Endodermal cell (in vitro differentiated cells): ENCODE measurements at places on chromosomes 11 and 22. TPM values are rescaled to one million over a fixed set of nuclear protein-coding genes. Genes with fewer than 3 reads are reported as not detected.
A peak's percentile ranks its signal among the peaks of the same experiment; 100 is the strongest.

GRCh38 chr11:16975906-16976305, 38.3 kb downstream of the PLEKHA7 start:
- H3K36me3 ChIP-seq = no peaks in the 10 kb centered on the region
- no peaks in the 10 kb centered on the region for H3K27me3 ChIP-seq
- H3K27ac ChIP-seq = no peak overlapping the region
- no peak overlapping the region for H3K4me3 ChIP-seq
- DNase-seq = no peak
- H3K4me1 ChIP-seq = no peaks in the 10 kb centered on the region

- H3K27me3 ChIP-seq = no peaks in the 10 kb centered on the region
- DNase-seq = no peak
- H3K4me1 ChIP-seq = no peaks in the 10 kb centered on the region
- no peaks in the 10 kb centered on the region for H3K36me3 ChIP-seq
- no peak overlapping the region for H3K27ac ChIP-seq
- no peak overlapping the region for H3K4me3 ChIP-seq
These were observed 59.1 kb downstream of the WNT7B start for GRCh38 chr22:45917700-45918458.

DNA sequence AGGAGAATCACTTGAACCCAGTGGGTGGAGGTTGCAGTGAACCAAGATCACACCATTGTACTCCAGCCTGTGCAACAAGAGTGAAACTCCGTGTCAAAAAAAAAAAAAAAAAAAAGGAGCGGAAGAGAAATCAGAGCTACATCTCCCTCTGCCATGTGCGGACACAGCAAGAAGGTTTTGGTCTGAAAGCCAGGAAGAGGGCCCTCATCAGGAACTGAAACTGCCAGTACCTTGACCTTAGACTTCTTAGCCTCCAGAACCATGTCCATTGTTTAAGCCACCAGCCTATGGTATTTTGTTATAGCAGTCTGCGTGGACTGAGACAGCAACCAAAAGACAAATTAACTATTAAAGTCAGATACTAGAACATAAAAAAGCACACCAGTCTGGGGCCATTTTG, 41.6 kb downstream of the KREMEN1 start:
- no peaks in the 10 kb centered on the region for H3K27me3 ChIP-seq
- no peak overlapping the region for H3K4me3 ChIP-seq
- no peaks in the 10 kb centered on the region for H3K36me3 ChIP-seq

- peak; percentile 39 for DNase-seq
- H3K27ac ChIP-seq = no peak overlapping the region
- H3K27me3 ChIP-seq = no peaks in the 10 kb centered on the region
- H3K4me3 ChIP-seq = no peak overlapping the region
These were observed 811.4 kb downstream of the BRD1 start for GRCh38 chr22:49015993-49016908.

DNA sequence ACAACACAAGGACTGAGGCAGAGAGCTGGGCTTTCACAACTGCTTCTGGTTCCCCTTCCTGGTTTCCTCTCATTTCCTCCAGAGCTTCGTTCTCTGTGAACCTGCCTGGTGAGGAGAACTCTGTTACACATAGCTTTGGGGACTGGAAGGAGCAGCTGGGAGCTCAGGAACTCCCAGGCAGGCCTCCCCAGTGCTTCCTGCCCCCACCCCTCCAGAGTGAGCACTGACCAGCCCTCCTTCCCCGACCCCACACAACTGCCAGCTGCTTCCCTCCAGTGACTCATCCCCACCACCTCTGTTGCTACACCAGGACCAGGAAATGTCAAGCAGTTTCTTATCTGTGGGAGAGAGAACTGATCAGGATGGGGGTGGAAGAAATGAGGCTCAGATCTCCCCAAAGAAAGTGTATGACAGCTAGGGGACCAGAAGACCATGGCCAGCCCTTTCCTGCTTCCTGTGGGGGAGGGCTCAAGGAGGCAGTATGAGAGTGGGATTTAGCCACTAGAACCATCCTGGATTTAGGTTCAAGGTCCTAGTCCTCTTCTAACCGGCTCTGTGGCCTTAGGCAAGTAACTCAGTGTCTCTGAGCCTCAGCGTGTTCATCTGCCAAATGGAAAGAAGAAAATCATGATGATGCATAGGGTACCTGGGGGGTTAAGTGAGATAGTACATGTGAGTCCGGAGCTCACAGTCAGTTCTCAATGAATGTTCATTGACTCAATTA, 4.5 kb upstream of the TP53I11 start:
- DNase-seq = no peak
- H3K27me3 ChIP-seq = no peaks in the 10 kb centered on the region
- H3K36me3 ChIP-seq = no peaks in the 10 kb centered on the region
- H3K4me1 ChIP-seq = peaks cover 27% of the 10 kb centered on the region
- no peak overlapping the region for H3K4me3 ChIP-seq
- H3K27ac ChIP-seq = no peak overlapping the region

GRCh38 chr22:32820131-32821119, 18.9 kb downstream of the TIMP3 start:
- no peak overlapping the region for H3K27ac ChIP-seq
- H3K4me3 ChIP-seq = no peak overlapping the region
- no peaks in the 10 kb centered on the region for H3K4me1 ChIP-seq
- no peak for DNase-seq

DNA sequence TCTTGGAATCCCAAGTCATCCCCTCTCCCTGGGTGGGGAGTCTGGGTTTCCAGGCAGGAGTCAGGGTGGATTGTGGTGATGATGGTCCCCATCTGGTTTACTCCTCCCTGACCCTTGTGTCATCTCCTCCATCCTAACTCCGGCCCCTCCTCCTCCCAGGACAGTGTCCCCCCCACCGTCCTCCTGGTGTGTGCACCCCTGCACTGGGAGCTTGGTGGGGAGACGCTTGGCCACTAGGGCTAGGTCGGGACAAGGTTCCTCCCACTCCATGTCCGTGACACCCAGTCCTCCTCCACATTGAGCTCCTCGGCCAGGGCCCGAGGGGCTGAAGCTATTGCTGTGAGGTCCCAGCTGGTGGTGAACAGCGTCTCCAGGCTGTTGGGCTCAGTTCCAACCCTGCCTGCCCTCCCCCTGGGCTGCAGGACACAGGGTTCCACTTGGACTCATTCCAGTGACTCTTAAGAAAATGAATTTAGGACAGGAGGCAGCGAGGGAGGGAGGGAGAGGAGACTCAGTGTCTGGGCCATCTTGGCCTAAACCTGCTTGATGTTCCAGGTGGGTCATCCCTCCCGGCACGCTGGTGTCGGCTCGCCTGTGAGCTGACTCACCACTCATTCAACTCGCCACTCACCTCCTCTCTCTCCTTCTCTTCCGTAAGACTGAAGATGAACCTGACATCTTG, 433.2 kb downstream of the TBC1D22A start:
- H3K4me1 ChIP-seq = no peaks in the 10 kb centered on the region
- no peak overlapping the region for H3K27ac ChIP-seq

DNA sequence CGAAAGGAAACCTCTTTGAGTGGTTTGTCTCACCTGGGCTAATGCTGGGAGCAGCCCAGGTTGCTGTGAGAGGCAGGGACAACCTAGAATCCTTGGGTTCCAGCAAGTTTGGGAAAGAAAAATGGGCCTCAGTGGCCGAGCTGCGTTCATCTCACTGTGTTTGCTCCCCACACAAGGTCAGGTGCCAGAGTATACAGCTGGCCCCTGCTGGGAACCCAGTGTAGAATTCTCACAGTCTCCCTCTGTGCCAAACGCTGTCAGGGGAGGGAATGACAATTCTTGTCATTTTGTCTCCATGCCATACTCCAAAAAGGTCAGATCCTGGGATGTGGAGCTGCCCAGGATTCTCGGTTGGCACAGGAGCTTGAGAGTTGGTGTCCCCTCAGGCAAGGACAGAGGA, 4.3 kb downstream of the DGKZ start:
- no peak overlapping the region for H3K27ac ChIP-seq
- DNase-seq = no peak
- no peaks in the 10 kb centered on the region for H3K36me3 ChIP-seq
- no peak overlapping the region for H3K4me3 ChIP-seq
- H3K27me3 ChIP-seq = peaks cover 4% of the 10 kb centered on the region

GRCh38 chr22:31659246-31659645, 2.8 kb downstream of the PISD start:
- H3K4me3 ChIP-seq = no peak overlapping the region
- no peak overlapping the region for H3K27ac ChIP-seq
- H3K4me1 ChIP-seq = no peaks in the 10 kb centered on the region
- no peaks in the 10 kb centered on the region for H3K27me3 ChIP-seq
- H3K36me3 ChIP-seq = peaks cover 4% of the 10 kb centered on the region

GRCh38 chr11:66443602-66444001, 5.0 kb upstream of the MRPL11 start:
- no peak overlapping the region for H3K4me3 ChIP-seq
- no peak for DNase-seq
- H3K27ac ChIP-seq = no peak overlapping the region
- H3K36me3 ChIP-seq = no peaks in the 10 kb centered on the region

- H3K4me1 ChIP-seq = no peaks in the 10 kb centered on the region
- no peaks in the 10 kb centered on the region for H3K27me3 ChIP-seq
- no peak overlapping the region for H3K4me3 ChIP-seq
- DNase-seq = no peak
- H3K27ac ChIP-seq = no peak overlapping the region
These were observed 55.2 kb downstream of the PICALM start for GRCh38 chr11:86013713-86014112.

- H3K36me3 ChIP-seq = peaks cover 37% of the 10 kb centered on the region
- DNase-seq = peak; percentile 75
- H3K27ac ChIP-seq = no peak overlapping the region
- H3K4me1 ChIP-seq = no peaks in the 10 kb centered on the region
These were observed 669 bp upstream of the GAL3ST1 start for GRCh38 chr22:30574997-30575671.

- DNase-seq = no peak
- no peak overlapping the region for H3K4me3 ChIP-seq
These were observed 44.9 kb downstream of the SHISAL1 start for GRCh38 chr22:44267856-44268255.

- H3K4me3 ChIP-seq = no peak overlapping the region
- DNase-seq = no peak
- H3K36me3 ChIP-seq = no peaks in the 10 kb centered on the region
These were observed 3.0 kb upstream of the SLC16A8 start for GRCh38 chr22:38086942-38087341.

DNA sequence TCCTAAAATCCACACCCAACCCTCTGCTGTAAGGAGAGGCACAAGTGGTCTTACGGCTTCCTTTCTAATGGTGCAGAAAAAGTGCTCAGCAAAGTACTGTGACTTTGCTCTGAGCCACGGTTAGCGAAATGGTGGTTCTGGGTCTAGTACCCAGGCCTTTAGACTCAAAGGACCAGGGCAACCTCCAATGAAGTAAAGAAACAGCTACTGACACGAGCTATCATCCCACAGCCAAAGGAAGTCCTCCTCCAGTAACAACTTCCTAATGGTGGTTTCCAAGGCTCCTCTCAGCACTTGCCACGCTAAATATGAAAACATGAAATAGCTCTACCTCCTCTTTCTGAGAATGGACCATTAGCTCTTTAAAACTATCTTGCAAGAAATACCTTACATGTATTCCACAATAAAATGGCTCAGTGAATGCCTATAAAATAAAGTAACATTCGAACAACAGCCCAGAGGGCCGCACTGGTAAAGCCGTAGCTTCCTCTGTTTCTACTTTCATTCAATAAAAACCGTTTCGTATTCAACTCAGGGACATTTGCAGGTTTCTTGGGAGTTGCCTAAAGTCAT, 122.4 kb downstream of the ETS1 start:
- H3K4me1 ChIP-seq = no peaks in the 10 kb centered on the region
- H3K4me3 ChIP-seq = no peak overlapping the region
- no peak overlapping the region for H3K27ac ChIP-seq
- H3K36me3 ChIP-seq = peaks cover 34% of the 10 kb centered on the region

DNA sequence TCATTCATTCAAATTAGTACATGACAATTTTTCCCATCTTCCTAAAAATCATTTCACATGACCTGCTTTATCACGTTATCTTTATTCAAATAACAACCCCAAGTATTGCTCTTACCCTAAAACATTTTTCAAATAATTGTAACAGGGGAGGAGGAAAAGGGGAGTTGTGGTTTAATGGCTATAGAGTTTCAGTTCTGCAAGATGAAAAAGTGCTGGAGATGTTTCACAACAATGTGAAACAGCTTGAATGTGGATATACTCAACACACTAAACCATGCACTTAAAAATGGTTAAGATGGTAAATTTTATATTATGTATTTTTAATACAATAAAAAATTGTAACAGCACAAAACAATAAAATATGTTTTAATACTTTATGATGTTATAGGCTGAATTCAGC, 161.6 kb upstream of the GUCY1A2 start:
- H3K4me3 ChIP-seq = no peak overlapping the region
- H3K36me3 ChIP-seq = no peaks in the 10 kb centered on the region
- no peak overlapping the region for H3K27ac ChIP-seq
- no peaks in the 10 kb centered on the region for H3K4me1 ChIP-seq

DNA sequence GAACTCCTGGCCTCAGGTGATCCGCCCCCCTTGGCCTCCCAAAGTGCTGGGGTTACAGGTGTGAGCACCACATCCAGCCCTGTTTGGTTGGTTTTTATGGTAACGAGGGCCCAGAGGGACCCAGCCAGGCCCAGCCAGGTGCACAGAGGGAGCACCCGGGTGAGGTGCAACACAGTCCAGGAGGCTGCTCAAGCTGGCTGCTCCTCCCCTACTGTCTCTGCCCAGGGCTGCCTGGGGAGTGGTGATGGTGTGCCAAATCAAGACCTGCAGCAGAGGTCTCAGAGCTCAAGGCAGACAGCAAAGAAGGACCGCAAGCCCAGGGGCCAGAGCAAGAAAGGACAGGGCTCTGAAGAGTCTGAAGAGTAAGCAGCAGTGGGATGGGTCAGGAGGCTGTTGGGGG, 1.4 kb downstream of the TSGA10IP start:
- no peaks in the 10 kb centered on the region for H3K27me3 ChIP-seq
- H3K4me3 ChIP-seq = no peak overlapping the region
- H3K27ac ChIP-seq = no peak overlapping the region
- H3K4me1 ChIP-seq = peaks cover 6% of the 10 kb centered on the region
- no peak for DNase-seq
- no peaks in the 10 kb centered on the region for H3K36me3 ChIP-seq

DNA sequence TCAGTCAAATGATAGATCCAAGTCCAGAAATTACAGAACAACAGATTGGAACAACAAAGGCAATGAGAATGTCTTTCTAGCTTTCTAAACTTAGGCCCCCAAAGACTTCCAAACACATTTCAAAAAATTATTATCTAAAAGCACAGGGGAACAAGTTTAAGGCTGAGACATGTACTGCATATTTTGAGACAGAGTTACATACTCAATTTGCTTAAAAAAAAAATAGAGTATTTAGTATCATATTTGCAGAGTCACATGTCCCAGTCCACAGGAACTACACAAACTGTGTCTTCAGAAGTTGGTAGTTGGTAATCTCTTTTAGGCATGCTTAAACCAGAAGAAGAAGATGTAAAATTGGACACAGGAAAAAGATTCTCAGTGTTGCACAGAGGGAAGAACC, 127.2 kb downstream of the MAML2 start:
- H3K36me3 ChIP-seq = no peaks in the 10 kb centered on the region
- H3K27ac ChIP-seq = no peak overlapping the region
- no peak overlapping the region for H3K4me3 ChIP-seq
- no peak for DNase-seq
- H3K27me3 ChIP-seq = no peaks in the 10 kb centered on the region

GUCY1A2 gene
- total RNA-seq = 2.8 and 3.7 TPM in 2 replicates

ANO5 gene
- total RNA-seq = 6.2 TPM in 2 replicates

RASSF10 gene
- total RNA-seq = 7.4 to 31.6 TPM (median 30.8 TPM) in 3 replicates

BEST1 gene
- 0.15 to 0.96 TPM (median 0.40 TPM) in 3 replicates for total RNA-seq

PSMC3 gene
- total RNA-seq = 129 to 175 TPM (median 167 TPM) in 3 replicates

CLDN5 gene
- 0.65 to 0.84 TPM (median 0.66 TPM) in 3 replicates for total RNA-seq

OR4C16 gene
- total RNA-seq = not detected in 3 replicates

CRACR2B gene
- 22.3 to 28.0 TPM (median 24.6 TPM) in 3 replicates for total RNA-seq

NXPE4 gene
- not detected in 3 replicates for total RNA-seq

FXYD2 gene
- total RNA-seq = 2.0 to 3.0 TPM (median 2.5 TPM) in 3 replicates

PNPLA5 gene
- 0.59 to 0.73 TPM (median 0.63 TPM) in 3 replicates for total RNA-seq

DGCR6 gene
- total RNA-seq = 2.7 and 2.9 TPM in 2 replicates

MRGPRF gene
- total RNA-seq = 3.3 and 4.7 TPM in 2 replicates

CCDC83 gene
- total RNA-seq = not detected in 2 replicates

C22orf31 gene
- not detected in 2 replicates for total RNA-seq

SLC25A18 gene
- 3.0 to 6.9 TPM (median 5.8 TPM) in 3 replicates for total RNA-seq
